ENCODE measurements at places on chromosomes 1 and 21. TPM values are rescaled to one million over a fixed set of nuclear protein-coding genes. Genes with fewer than 3 reads are reported as not detected.

Gene AGO4
- 8.6 TPM for total RNA-seq

Gene DPT
- not detected for total RNA-seq

Gene PITHD1
- total RNA-seq = 23.8 TPM

Gene IL10
- total RNA-seq = not detected

Gene KLHL21
- 12.0 TPM for total RNA-seq

Gene COL16A1
- total RNA-seq = 34.2 TPM

Gene ZNF326
- 10.0 TPM for total RNA-seq

Gene SLAMF1
- not detected for total RNA-seq

Gene MYOM3
- not detected for total RNA-seq

Gene DAB1
- 0.56 TPM for total RNA-seq

- no peaks in the 10 kb centered on the region for H3K4me1 ChIP-seq
- DNase-seq = no peak
- H3K27ac ChIP-seq = no peak overlapping the region
- no peaks in the 10 kb centered on the region for H3K27me3 ChIP-seq
- no peaks in the 10 kb centered on the region for H3K36me3 ChIP-seq
Measured at GRCh38 chr1:233675446-233675845, 61.5 kb downstream of the KCNK1 start.

DNA sequence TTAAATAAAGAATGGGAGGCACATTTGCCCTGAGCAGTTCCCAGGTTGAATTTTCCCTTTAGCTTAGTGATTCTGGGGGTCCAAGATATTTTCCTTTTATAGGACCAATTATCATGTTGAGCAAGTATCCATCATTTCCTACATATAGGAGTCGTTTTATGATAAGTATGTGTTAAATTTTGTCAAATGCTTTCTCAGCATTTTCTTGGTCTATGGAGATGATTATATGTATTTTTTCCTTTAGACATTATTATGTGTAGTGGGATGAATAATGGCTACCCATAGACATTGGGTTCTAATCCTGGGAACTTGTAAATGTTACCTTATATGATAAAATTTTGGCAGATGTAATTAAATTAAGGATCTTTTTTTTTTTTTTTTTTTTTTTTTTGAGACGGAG lies 128.7 kb downstream of the LMO4 start:
- no peaks in the 10 kb centered on the region for H3K36me3 ChIP-seq
- no peak for DNase-seq
- no peaks in the 10 kb centered on the region for H3K4me1 ChIP-seq
- H3K4me3 ChIP-seq = no peak overlapping the region
- H3K27ac ChIP-seq = no peak overlapping the region

- peaks cover 2% of the 10 kb centered on the region for H3K4me1 ChIP-seq
- DNase-seq = no peak
- H3K27ac ChIP-seq = no peak overlapping the region
- H3K27me3 ChIP-seq = no peaks in the 10 kb centered on the region
- no peaks in the 10 kb centered on the region for H3K36me3 ChIP-seq
Measured at GRCh38 chr1:172288581-172288980, 131.9 kb upstream of the C1orf105 start.

GRCh38 chr1:77872645-77873044 lies 15.8 kb upstream of the NEXN start:
- H3K27ac ChIP-seq = no peak overlapping the region
- DNase-seq = no peak
- H3K4me3 ChIP-seq = no peak overlapping the region
- no peaks in the 10 kb centered on the region for H3K27me3 ChIP-seq

DNA sequence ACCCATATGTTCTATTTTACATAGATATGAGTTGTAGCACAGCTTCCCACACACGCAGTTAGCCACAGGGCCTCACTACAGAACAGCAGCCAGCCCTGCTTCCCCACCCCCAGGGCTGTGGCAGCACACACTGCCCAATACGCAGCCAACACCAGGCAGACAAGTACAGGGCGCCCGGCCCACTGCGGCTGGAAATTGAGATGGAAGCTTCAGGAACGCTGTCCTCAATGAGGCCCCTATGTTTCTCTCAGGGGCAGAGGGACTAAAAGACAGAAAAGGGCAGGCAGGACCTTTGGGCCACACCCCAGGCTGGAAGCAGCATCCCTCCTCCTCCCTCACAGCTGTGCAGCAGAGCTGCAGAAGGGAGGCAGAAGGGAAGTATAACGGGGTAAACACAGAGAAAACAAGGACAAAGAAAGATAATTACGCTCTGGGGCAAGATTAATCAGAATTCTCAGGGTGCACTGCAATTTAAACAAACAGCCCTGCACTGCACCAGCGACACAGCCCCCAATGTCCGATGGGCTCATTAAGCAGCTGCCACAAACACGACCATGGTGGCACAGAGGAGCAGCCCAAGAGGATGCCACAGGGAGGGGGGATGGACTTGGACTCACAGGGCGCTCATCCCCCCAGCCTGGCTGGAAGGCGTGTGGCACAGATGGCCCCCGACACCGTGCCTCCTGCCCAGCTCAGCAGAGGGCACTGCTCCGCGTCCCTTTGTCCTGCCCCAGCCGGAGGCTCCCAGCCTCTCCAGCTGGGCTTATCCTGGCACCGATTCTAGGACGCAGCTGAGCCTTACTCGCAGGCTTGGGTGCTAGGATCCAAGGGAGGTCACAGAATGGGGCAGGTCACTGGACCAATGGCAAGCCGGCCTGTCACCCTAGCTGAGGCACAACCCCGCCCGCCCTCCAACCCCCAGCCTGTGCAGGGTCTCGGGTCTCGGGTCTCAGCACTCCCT lies 14.2 kb downstream of the WDR4 start:
- peaks cover 49% of the 10 kb centered on the region for H3K36me3 ChIP-seq
- no peak for DNase-seq
- H3K27ac ChIP-seq = no peak overlapping the region

DNA sequence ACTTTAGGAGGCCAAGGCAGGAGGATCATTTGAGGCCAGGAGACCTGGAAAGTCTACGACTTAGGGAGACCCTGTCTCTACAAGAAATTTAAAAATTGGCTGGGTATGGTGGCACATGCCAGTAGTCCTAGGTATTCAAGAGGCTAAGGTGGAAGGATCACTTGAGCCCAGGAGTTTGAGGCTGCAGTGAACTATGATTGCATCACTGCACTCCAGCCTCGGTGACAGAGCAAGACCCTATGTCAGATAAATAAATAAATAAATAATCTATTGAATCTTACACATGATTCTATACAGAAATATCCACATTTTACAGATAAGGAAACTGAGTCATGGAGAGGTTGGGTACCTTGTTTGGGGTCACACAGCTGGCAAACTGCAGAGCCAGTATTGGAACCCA lies 89.1 kb downstream of the MAN1C1 start:
- H3K27ac ChIP-seq = no peak overlapping the region
- no peak overlapping the region for H3K4me3 ChIP-seq
- H3K27me3 ChIP-seq = no peaks in the 10 kb centered on the region
- H3K36me3 ChIP-seq = no peaks in the 10 kb centered on the region
- H3K4me1 ChIP-seq = peaks cover 48% of the 10 kb centered on the region

- DNase-seq = peak; percentile 37
- H3K4me1 ChIP-seq = peaks cover 62% of the 10 kb centered on the region
- peak overlapping the region; percentile 26 for H3K27ac ChIP-seq
- no peaks in the 10 kb centered on the region for H3K27me3 ChIP-seq
- peaks cover 4% of the 10 kb centered on the region for H3K36me3 ChIP-seq
Measured at GRCh38 chr1:206691604-206692003, 6.9 kb downstream of the MAPKAPK2 start.

- no peaks in the 10 kb centered on the region for H3K4me1 ChIP-seq
- no peak overlapping the region for H3K27ac ChIP-seq
- no peak overlapping the region for H3K4me3 ChIP-seq
- H3K27me3 ChIP-seq = no peaks in the 10 kb centered on the region
- no peaks in the 10 kb centered on the region for H3K36me3 ChIP-seq
Measured at GRCh38 chr1:71548398-71548890, 467.6 kb upstream of the ZRANB2 start.

DNA sequence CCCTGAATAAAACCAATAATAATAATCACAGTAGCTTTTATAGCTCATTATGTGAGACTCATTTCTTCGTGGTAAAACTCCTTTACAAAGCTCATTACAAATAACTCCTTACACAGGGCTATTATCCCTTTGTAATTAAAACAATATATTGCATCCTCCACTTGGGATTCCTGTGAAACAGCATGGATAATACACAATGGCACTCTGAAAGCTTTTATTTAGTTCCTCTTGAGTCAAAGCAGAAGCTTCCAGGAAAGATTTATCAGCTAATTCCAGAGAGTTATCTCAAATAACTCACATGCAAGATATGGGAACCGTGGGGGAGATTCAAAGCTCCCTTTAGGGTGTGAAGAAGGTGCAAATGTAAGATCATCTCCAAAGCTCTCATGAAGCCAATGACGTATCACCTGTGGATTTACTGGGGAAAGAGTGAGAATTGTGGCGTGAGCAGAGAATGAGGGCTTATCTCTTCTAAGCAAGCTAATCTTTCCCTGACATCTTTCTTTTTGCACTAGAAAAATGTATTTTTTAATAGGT lies 60.4 kb upstream of the GJA5 start:
- no peak overlapping the region for H3K27ac ChIP-seq
- no peak for DNase-seq
- H3K4me1 ChIP-seq = no peaks in the 10 kb centered on the region
- H3K36me3 ChIP-seq = no peaks in the 10 kb centered on the region

GRCh38 chr21:42037943-42038342 lies 27.8 kb upstream of the ZBTB21 start:
- no peak overlapping the region for H3K4me3 ChIP-seq
- no peaks in the 10 kb centered on the region for H3K36me3 ChIP-seq
- no peak overlapping the region for H3K27ac ChIP-seq
- peaks cover 26% of the 10 kb centered on the region for H3K4me1 ChIP-seq
- no peaks in the 10 kb centered on the region for H3K27me3 ChIP-seq
- DNase-seq = no peak

- H3K36me3 ChIP-seq = no peaks in the 10 kb centered on the region
- DNase-seq = no peak
- peaks cover 2% of the 10 kb centered on the region for H3K4me1 ChIP-seq
- H3K4me3 ChIP-seq = no peak overlapping the region
- H3K27me3 ChIP-seq = no peaks in the 10 kb centered on the region
- H3K27ac ChIP-seq = no peak overlapping the region
Measured at GRCh38 chr1:59350521-59350920, 53.6 kb downstream of the FGGY start.

DNA sequence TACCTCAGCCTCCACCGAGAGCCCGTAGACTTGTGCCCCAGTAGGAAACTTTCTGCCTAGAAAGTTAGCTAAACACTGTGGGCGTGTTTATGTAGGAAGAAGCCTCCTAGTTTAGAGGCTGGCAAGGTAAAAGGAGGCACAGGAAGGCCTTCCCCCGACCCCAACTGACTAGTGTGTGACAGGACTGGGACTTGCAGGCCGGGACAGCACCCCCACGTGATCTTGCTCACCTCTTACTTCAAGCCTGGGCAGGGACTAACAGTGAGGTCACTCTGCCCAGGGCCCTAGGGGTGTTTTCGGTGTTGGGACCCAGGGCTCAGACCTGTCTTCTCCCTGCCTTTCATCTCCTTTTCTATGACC lies 392 bp upstream of the TAGLN2 start:
- H3K27me3 ChIP-seq = no peaks in the 10 kb centered on the region
- H3K36me3 ChIP-seq = 0 out of 2 replicates have a peak, but pooled peaks cover 5% of the 10 kb centered on the region
- H3K27ac ChIP-seq = peak overlapping the region; percentile 40
- peak overlapping the region; percentile 83 for H3K4me3 ChIP-seq
- DNase-seq = no peak

DNA sequence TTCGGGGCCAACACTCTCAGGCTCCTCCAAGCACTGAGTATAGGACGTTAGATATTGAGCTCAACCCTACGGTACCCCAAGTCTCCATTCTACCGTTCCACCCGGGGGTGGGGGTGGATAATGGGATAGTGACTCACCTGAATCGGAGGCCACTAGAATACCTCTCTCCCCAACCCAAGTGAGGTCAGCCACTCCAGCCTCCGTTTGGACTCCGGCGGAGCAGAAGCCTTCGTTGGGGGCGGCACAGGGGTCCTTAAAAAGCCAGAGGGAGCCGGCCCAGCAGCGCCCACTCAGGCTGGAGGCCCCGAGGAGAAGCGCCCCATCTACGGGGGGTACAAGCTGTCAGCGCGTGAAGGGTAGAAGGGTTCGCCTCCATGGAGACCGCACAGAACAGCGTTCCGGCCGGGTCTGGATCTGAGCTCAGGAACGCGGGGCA lies 556 bp downstream of the WDR77 start:
- peak overlapping the region; percentile 46 for H3K27ac ChIP-seq
- no peaks in the 10 kb centered on the region for H3K27me3 ChIP-seq
- peak overlapping the region; percentile 76 for H3K4me3 ChIP-seq
- DNase-seq = peak; percentile 12

DNA sequence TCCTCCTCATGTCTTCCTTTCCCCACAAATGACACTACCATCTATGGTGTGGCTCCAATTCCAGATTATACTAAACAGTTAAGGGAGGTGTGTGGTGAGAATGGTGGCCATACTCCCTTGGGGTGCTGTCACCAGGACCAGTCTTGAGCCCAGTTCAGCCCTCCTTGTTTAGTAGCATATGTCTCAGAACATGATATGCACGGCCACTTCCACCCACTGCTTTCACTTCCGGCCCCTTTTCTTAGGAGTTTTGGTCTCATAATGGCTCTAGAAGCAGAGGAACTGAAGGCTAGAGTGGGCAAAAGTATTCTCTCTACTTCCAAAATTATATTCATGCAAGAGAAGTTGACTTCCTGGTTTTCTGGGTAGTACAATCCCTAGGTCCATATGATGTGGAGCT lies 45.3 kb upstream of the CACNA1E start:
- no peak for DNase-seq
- H3K4me3 ChIP-seq = no peak overlapping the region
- H3K4me1 ChIP-seq = no peaks in the 10 kb centered on the region
- H3K27ac ChIP-seq = no peak overlapping the region
- no peaks in the 10 kb centered on the region for H3K27me3 ChIP-seq

GRCh38 chr1:19478322-19478721 lies 7.0 kb downstream of the CAPZB start:
- H3K36me3 ChIP-seq = peaks cover 15% of the 10 kb centered on the region
- peaks cover 37% of the 10 kb centered on the region for H3K4me1 ChIP-seq
- DNase-seq = no peak
